ENCODE measurements at places on chromosomes 11 and 22. TPM values are rescaled to one million over a fixed set of nuclear protein-coding genes. Genes with fewer than 3 reads are reported as not detected.

Gene DRD4
- 2.9 TPM for total RNA-seq

DNA sequence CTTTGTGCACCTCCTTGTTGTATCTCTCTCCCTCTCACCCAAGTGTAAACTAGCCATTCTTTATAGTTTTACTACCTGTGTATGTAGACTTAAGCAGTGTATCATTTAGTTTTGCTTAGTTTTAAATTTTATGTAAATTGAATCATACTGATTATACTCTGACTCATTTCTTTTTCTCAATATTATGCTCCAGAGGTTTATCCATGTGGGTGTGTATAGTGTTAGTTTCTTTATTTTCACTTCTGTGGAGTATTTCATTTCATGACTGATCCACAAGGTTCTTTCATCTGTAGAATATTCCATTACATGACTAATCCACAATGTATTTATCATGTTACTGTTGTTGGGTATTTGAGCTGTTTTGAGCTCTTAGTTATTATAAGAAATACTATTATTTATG, 62.0 kb downstream of the CCDC34 start:
- no peak for DNase-seq

GRCh38 chr11:69227271-69227670, 66.7 kb upstream of the MYEOV start:
- DNase-seq, result no peak

- no peak for DNase-seq
These were observed 393.7 kb downstream of the BRD1 start for GRCh38 chr22:49433717-49434611.

- DNase-seq, result no peak
These were observed 175.7 kb upstream of the CARD18 start for GRCh38 chr11:105315287-105315686.
